ENCODE measurements at places on chromosomes 7 and 10.

- DNase-seq: no peak
These were observed 46.2 kb downstream of the WDR37 start for GRCh38 chr10:1102416-1102815.

DNA sequence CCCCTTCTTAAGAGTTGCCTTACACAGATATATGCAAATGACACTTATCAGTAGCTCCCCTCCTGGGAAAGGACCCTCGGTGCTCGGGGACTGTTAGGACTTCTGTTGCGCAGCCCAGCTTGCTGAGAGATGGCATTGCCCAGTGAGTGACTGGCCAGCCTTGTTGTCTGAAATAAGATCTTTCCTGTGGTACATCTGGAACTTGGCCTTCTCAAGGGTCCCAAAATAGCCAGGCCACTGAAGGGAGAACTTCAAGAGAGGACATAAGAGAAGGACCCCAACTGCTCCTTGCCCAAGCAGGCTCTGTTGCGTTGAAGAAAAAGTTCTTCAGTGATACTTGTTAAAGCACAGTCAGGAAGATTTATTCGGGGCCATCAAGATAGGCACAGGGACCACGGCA is 17.3 kb downstream of the BAG3 start:
- no peak for DNase-seq

GRCh38 chr10:96833220-96834001 is 1.3 kb downstream of the LCOR start:
- DNase-seq: peak; percentile 21

- DNase-seq: no peak
These were observed 69.7 kb upstream of the EXOC4 start for GRCh38 chr7:133183042-133183794.

DNA sequence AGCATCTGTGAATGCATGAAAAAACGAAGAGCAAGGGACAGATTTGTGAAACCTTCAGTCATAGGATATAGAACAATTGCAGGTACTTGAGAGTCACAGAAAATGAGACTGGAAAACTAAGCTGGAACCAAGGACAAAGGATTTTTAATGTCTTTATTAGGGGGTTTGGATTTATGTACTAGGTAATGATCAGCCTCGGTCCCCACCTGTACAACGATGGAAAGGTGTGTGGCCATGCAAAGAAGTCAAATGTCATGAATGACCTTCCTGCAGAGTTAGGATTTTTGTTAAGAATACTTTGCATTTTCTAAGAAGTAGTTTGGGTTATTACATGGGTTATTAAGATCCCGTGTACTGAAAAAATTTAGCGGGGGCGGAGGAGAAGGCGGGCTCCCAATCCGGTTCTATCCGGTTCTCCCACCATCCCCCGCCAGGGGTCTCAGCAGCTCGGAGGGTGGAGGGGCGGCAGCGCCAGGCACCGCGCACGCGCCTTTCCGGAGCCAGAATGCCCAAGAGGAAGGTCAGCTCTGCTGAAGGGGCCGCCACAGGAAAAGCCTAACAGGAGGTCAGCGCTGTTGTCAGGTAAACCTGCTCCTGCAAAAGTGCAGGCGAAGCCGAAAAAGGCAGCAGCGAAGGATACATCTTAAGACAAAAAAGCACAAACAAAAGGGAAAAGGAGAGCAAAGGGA is 327.5 kb upstream of the PLXDC2 start:
- DNase-seq: no peak

DNA sequence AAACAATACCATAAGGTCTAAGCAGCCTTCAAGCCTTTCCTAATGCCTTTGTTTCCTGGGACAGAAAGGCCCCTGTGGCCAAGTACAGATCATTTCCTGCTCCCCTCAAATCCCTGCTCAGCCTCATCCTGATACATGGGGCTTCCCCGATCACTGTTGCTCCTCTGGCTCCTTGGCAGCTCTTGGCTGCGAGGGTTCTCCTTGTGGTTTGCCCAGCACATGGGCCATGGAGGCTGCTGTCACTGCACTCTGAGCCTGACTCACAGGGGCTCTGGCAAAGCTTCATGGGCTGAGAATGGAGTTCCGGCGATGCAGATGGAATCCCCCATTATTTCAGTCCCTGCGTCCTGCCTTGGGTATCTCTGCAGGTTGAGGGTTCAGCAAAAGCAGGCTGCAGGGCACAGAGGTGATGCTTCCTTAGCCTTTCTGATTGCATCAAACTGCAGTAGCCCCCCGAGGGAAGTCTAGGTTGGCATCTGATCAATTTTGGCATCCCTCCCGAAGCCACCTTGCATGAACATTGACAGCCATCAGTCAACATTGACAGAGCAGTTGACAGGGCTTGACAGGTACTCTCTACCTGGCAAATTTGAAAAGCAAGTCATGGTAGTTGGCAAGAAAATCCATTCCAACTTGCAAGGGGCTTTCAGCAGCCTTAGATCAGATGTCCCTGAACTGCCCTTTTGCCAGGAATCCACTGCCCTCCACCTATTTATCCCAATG is 168.6 kb downstream of the GFRA1 start:
- DNase-seq: no peak

DNA sequence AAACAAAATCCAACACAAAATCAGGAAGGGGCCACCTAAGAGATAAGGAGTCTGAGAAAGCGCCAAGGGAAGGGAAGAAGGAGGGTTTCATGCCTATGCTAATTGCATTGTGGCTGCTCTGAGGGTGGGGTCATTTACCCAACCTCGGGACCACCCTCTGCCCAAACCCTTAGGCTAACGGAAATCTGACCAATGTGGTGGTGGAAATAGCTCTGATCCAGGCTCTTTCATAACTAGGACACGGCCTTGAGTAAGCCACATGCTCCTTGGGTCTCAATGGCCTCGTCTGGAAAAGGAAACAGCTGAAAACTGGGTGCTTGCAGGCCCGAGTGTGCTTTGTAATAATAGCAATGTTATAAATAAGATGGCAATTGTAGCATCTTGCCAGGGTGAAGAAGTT is 14.9 kb upstream of the SRGN start:
- no peak for DNase-seq

- DNase-seq: no peak
These were observed 39.2 kb upstream of the RPA3 start for GRCh38 chr7:7757576-7757975.

GRCh38 chr7:135843214-135843613 is 94.6 kb upstream of the FAM180A start:
- DNase-seq: no peak

DNA sequence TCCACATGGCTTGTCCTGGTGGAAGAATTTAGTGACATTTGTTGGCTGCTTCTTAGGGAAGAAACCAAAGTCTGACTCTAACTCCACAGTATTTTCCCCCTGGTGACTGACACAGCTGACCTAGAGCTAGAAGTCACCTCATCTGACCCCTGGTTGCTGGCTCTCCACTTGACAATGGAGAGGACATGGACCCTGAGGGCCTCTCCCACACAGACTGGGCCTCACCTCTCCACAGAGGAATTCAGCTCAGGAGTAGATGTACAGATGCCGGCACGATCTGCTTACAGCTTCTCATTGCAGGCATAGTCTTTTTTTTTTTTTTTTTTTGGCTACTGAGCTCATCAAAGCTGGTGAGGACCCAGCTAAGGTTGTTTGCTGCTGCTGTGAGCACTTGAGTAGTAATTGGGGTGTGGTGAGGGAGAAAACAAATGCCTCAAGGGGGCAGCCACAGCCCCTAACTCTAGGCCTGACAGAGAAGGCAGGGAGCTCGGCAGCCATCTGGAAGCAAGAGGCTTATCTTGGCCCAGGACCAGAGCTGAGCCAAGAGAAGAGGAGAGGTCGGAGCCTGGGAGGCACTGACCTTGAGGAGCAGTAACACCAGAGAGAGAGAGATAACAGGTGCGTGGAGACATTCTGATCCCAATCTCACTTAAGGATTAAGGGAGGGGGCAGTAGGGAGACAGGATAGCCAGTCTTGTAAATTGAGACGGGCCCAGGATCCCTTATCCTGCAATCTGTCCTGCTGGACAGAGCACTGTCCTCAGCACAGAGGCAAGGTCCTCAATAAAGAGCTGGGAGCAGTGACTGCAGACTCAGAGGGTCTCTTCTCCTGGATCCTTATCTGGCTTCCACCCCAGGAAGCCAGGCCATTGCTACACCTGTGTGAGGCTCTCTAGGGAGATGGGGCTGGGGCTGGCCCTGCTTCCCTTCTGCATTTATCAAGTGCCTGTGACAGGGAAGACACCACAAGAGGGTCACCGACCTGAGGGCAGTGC is 9.4 kb downstream of the PRSS58 start:
- no peak for DNase-seq

DNA sequence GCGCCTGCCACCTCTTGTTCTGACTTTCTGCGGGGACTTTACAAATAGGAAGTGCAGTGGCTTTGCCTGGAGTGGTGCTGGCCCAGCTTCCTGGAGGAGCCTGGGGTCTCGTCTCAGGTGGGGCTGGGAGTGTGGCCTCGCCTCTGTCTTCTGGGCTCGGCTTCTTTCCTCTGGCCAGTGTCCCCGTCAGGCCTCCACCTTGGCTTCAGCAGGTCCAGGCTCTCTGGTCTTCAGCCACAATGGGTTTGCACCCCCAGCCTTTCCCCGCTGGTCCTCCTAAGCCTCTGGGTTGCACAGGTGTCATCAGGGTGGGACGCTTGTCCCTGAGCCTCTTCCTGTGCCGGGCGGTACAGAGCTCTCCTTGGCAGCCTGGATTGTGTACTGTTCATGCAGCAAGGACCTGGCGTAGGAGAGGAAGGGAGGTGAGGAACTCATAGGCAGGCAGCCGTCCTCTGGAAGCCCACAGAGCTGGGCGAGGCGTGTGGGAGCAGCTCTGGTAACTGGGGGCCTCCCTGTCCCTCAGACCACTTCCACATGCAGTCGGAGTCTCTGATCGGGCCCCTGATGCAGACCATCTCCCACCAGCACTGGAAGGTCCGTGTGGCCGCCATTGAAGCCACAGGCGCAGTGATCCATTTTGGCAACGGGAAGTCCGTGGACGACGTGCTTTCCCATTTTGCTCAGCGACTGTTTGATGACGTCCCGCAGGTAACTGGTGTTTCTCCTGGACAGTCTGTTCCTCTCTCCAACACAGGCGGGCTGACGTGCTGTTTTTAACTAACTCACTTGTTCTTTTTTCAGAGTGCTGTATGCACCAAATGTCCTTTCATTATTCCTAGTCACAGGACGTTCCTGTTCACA is 2.3 kb upstream of the PRKAR1B start:
- DNase-seq: no peak

DNA sequence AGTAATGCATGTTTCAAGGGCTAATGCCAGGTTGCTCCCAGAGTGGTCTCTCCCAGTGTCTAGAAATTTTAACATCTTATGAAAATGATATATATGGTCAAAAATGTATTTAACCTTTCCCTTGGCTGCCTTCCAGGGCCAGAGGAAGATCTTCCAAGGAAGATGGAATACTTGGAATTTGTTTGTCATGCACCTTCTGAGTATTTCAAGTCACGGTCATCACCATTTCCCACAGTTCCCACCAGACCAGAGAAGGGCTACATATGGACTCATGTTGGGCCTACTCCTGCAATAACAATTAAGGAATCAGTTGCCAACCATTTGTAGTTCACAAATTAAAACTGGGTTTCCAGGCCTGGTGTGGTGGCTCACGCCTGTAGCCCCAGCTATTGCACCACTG is 9.0 kb downstream of the GATAD1 start:
- DNase-seq: no peak

DNA sequence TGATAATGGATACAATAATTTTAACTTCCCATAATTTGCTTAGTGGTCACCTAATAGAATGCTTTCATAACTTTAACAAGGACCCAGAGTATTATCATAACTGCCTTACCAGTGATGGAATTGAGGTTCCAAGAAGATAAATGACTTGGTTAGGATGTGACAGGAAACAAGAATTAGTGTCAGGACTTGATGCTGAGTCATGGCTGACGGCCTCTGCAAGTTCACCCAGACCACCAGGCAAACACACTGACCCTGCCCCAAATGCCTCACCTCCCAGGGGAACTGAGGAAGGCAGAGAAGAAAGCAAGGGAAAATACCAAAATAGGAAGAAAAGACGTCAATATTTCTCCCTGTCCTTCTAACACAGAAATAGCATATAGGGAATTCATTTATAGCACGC is 636.3 kb downstream of the PARD3 start:
- no peak for DNase-seq

DNA sequence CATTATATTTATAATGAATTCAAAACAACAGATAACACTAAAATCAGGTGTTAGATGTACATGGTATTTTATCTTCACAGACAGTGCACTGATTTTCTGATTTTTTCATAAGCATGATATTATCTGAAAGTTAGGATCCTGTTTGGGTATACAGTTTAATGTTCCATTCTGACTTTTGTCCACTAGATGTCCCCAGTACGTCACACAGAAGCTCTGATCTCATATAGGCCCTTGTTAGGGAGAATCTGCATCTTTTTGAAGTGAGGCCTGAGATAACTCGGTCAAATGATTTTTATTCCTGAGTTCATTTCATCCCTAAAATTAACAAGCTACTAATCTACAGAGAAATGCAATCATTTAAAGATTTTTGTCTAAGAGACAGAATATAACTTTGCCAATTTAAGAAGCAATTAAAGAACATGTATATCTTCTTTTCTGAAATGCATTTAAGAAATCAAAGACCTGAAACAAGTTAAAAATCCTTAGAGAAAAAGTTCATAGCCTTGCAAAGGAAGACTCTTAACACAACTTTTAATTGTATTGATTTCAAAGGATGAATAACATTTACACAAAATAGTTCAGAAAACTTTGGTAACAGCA is 72.0 kb upstream of the TES start:
- no peak for DNase-seq

GRCh38 chr7:7151865-7152264 is 30.5 kb upstream of the C1GALT1 start:
- no peak for DNase-seq

- no peak for DNase-seq
These were observed at the start of gene UTF1 for GRCh38 chr10:133230044-133230361. Gene UTF1 (plus strand): TSS chr10:133230217. CDS start chr10:133230289, 72 bp downstream.

DNA sequence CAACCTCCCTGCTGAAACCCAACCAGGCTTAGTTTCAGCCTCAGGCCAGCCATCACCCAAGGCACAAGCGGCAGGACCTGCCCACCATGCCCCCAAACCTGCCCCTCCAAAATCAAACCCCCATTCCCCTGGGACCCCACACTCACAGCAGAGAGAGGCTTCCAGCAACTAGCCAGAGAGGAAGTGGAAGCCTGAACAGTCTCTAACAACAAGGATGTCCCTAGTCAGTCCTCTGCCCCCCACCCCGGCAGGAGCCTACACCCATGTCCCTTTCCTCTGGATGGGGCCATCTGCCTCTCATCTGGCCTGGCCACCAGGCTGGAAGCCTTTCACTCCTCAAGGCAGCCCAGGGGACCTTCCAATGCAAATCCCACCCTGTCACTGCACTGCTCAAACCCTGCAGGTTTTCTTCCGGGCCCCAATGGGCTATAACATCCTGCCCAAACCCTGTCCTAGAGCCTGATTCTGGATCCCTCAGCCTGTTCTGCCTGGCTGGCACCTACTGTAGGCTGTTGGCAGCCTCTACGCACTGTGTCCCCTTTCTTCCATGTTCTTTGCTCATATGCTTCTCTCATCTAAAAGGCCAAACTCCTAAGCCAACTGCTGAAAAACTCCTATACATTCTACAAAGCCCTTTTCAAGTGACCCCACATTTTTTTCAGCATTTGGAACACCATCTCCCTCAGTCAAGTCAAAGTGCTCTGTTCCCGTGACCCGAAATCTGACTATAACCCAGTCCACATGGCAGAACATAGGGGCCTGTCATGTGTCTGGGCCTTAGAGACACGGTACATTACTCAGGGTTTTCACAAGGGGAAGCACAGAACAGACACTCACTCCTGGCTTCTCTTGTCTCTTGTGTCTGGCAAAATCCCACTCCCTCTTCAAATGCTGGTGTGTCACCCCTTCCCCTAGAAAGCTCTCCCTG is 253.3 kb downstream of the TNS3 start:
- no peak for DNase-seq
